ENCODE measurements at places on chromosomes 13 and 19.

- DNase-seq = peak; percentile 69
Observed at GRCh38 chr19:54517483-54517882, 14.9 kb downstream of the LAIR2 start.

DNA sequence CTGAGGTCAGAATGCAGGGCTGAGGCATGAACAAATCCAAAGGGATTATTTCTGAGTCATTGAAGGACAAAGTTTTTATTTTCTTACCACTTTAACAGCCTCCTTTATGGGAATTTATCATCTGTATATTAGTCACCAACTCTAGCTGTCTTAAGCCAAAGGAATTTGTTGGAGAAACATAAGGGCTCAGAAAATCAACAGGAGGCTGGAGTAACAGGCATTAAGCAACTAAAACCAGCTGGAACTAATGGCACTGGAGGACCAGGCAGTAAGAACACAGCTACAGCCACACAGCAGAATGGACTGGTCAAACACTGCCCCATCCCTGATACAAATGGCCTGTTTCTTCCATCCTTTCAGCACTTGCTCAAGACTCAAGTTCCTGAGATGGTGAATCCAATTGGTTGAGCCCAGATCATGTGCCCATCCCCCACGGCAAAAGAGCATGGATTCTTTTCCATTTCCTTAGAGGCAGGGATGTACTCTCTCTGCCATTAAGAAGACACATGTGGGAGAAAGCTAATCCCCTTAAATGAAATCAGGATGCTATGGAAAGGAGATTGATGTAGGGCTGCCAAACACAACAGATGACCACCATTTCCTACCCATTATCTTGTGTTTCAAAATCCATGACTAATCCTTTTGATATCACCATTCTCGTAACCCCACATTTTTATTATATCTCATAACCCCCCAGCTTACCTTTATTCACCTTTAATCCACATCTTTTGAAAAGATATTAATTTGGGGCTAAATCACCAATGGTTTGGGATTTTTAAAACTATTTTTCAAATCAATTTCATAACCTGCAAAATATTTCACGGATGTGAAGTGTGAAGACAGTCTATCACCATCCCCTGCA lies 157.0 kb upstream of the FNDC3A start:
- no peak for DNase-seq

GRCh38 chr19:47697863-47698609 lies 15.2 kb upstream of the EHD2 start:
- DNase-seq = peak; percentile 82

DNA sequence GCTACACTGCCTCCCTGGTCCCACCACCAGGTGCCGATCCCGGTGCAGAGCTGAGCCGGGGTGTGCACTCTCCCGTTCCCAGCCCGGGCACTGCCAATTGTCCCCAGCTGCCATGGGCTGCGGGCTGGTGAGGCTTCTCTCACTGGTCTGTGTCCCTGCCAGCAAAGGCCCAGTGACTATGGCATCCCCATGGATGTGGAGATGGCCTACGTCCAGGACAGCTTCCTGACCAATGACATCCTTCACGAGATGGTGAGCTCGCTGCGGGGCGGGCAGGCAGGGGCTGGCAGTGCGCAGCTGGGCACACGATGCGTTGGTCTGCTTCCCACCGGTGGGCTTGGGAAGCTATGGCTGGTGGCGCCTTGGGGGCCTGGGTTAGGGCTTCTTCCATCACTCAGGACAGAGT lies 14.6 kb downstream of the MPND start:
- DNase-seq = no peak

DNA sequence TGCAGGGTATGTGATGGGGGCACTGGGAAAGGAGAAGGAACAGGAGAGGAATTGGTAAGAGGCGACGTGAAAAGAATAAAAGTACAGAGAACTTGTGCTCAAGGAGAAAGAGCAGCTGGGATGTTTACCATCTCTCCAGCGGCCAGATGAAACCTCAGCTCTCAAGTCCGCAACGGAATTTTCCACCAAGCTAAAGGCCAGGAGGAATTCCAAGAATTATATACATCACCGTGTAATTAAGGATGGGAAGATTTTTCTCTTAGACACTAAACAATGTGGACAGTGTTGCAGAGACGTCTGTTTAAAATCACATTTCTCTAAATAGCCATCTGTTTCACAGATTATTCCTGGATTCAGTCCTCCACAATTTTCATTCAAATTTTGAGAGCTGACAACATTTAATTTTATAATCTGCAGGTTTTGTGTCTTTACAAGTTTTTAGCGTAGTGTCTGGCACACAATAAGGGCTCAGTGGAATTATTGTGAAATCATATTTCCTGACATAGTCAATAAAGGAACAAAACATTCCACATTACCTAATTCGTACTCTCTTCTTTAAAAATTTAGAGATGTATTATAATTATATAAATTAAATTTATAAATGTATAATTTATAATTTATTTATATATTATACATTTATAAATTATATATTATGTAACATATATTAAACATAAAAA lies 23.0 kb upstream of the USP29 start:
- peak; percentile 66 for DNase-seq

DNA sequence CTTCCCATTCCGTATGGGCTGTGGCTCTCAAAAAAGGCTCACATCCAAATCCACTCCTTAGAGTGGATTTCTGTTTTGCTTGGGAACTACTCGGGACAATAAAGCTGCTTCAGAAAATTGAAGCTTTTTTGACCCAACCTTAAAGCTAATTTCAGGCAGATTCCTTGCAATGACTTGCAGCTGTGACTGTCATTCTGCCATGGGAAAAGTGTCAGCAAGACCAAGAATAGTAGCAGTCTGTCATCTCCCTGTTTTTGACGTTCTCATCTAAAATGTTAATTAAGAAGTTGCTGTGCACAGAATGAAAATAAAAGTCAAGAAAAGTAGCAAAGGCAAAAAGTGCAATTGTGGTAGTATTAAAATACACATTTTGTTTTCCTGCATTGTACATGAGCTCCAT lies 304.7 kb downstream of the COG6 start:
- DNase-seq = no peak

DNA sequence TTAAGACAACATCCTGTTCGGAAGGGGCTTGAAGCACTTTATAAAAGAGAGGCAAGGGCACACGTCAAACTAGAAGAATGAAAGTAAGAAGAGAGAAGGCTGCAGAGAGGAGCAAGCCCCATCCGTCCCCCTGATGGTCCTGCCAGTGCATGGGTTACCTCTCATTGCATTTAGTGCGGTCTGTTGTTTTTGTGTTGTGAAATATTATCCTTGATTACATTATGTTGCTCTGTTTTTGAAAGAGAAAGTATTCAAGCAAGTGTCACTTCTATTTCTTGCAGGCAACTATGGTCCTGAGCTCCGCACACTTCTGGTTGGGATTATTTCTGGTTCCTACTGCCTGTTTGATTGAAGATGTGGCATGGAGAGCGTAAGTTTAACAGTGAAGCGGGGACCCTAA lies 90.5 kb downstream of the SHISA2 start:
- no peak for DNase-seq

DNA sequence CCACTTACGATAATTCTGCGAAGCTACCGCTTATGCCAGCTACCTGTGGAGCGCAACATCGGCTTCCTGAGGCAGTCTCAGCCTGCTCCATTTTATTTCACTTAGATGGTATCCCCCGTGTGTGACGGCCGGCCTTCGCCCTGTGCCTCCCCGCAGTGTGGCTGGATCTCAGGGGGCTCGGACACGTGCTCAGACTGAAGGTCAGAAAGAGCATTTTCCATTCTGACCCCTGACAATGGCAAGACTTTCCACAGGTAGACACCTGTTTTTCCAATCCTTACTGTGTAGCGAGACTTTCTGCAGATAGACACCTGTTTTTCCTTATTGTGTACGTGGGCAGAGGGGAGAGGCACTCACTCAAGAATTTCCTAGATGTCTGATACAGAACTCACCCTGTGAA lies 52.7 kb downstream of the ATP11A start:
- DNase-seq = no peak

DNA sequence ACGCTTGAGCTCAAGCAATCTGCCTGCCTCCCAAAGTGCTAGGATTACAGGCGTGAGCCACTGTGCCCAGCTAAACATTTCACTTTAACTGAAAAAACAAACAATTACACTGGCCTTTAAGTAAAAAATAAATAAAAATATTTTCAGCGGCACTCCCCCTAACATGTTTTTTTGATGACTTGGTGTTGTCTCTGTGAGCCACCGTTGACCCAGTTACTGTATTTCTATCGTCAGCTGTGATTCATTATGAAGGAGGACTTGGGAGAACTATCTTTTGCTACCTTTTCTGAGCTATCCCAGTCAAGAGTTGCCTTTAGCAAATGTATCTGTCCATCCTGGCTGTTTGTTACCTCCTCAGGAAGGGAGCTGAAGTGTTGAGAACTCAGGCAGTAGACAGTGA lies 18.5 kb upstream of the C19orf33 start:
- no peak for DNase-seq

GRCh38 chr13:88196106-88196505 lies 524.9 kb downstream of the SLITRK5 start:
- no peak for DNase-seq

GRCh38 chr13:90427322-90428272 lies 919.9 kb upstream of the MIR17HG start:
- no peak for DNase-seq

DNA sequence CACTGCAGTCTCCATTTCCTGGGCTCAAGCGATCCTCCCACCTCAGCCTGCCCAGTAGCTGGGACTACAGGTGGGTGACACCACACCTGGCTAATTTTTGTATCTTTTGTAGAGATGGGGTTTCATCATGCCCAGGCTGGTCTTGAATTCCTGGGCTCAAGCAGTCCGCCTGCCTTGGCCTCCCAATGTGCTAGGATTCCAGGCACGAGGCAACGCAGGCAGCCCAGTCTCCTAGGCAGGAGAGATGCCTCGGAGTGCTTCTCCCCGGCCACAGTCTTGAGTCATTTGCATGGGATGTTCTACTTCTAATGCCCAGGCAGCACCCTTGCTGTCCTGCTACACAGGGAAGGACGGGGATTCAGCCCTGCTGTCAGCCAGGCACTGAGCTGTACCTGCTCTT lies 8.7 kb downstream of the MICOS13 start:
- DNase-seq = no peak

DNA sequence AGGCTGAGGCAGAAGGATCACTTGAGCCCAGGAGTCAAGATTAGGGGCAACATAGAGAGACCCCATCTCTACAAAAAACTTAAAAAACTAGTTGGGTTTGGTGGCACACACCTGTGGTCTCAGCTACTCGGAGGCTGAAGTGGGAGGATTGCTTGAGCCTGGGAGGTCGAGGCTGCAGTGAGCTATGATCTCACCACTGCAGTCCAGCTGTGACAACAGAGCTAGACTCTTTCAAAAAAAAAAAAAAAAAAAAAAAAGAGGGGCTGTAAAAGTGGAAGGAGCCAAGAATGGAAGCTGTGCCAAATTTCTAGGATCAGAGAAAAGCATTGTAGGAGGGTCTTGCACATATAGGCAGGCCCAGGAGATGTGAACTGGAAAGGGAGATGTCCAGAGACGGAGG lies 9.6 kb downstream of the DNASE2 start:
- no peak for DNase-seq

- DNase-seq = peak; percentile 68
Observed at GRCh38 chr19:9986787-9987281, 23.5 kb downstream of the COL5A3 start.

DNA sequence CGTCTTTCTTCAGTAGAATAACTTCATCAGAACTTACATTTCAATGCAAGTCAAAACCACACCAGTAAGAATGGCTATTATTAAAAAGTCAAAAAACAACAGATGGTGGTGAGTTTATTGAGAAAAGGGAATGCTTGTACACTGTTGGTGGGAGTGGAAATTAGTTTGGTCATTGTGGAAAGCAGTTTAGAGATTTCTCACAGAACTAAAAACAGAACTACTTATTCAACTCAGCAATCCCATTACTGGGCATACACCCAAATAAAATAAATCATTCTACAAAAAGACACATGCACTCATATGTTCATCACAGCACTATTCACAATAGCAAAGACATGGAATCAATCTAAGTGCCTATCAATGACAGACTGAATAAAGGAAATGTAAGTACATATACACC lies 231.2 kb downstream of the NHLRC3 start:
- DNase-seq = no peak

DNA sequence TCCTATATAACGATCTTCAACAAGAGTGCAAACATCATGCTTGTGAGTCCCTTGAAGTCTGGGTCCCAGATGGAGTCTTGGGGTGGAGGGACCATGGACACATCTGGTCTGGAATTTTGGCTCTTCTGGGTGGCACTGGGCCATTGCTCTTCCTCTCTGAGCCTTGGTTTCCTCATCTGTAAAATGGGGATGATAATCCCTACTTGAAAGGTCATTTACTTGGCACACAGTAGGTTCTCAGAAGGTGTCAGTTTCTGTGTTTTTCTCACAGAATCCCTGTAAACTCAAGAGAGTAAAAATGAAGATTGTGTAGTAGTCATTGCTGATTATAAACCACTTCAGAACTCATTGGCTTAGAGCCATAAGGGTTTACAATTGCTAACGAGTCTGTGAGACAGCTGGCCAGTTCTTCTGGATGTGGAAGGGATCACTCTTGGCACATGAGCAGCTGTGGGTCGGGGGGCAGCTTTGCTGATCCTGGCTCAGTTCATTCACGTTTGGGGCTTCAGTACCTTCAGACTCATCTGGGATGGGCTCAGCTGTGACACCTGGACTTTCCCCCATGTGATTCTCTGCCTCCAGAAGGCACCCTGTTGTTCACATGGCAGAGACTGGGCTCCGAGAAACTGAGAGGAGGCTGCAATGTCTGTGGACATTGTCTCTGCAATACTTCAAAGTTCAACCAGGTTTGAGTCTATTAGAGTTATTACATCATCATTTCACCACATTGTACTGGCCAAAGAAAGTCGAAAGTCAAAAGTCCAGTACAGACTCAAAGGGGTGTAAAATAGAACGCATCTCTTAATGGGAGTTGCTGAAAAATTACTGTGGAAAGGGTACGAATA lies 7.8 kb downstream of the CYP4F12 start:
- no peak for DNase-seq

- no peak for DNase-seq
Observed at GRCh38 chr13:73201626-73202025, 142.8 kb downstream of the KLF5 start.

DNA sequence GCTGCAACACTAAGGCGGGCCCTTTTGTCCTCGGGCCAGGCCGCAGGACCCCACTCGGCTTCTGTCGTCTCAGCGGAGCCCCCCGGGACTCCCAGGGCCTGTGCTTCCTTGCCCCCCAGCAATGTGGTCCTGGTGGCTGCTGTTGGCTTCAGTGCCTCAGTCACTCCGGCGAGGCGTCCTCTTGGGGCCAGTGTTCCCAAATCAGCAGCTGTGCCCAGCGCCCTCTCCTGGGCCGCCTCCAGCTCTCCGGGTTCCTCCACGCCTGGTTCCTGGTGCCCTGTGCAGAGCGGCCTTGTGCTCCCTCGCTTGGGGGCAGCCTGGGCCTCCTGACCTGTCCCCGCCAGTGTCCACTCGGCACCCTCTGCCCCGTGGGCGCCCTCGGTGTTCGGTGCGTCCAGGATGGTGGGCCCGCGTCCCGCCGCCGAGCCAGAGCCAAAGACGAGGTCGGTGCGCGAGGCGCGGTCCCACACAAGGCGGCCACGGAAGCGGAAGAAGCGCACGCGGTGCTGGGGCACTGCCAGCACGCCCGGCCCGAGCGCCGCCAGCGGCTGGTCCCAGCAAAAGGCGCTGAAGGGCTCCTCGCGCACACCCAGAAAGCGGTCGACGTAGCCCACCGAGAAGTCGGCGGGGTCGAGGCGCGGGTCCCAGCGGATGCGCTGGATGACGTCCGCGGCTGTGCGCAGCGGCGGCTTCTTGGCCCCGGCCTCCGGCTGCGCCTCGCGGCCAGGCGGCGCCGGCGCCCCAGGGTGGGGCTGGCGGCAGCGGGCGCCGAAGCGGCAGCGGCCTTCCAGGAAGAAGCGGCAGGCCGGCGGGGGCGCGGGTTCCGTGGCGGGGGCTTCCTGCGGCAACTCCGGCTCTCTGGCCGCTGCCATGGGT lies 685 bp downstream of the LENG9 start:
- peak; percentile 86 for DNase-seq
